Right ventricle myocardium superior (tissue), 1 donor: ENCODE measurements at places on chromosomes 5 and 9.
A peak's percentile ranks its signal among the peaks of the same experiment; 100 is the strongest.

DNA sequence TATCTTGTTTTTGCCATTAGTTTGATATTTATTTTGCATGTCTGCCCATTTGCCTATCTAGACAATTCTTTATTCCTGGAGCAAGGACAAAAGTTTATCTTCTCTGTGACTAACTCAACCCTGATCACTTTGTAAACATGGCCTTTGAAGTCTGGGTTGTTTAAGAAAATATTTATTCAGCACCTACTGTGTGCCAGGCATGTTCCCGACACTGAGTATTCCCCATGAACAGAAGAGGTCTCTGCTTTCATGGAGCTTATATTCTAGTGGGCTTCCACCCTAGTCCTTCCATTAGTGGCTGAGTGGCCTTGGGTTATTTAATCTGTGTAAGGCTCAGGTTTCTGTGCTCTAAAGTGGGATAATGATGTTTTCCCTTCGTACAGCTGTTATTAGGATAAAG, 49.7 kb downstream of the SEMA6A start:
- no peak for DNase-seq

DNA sequence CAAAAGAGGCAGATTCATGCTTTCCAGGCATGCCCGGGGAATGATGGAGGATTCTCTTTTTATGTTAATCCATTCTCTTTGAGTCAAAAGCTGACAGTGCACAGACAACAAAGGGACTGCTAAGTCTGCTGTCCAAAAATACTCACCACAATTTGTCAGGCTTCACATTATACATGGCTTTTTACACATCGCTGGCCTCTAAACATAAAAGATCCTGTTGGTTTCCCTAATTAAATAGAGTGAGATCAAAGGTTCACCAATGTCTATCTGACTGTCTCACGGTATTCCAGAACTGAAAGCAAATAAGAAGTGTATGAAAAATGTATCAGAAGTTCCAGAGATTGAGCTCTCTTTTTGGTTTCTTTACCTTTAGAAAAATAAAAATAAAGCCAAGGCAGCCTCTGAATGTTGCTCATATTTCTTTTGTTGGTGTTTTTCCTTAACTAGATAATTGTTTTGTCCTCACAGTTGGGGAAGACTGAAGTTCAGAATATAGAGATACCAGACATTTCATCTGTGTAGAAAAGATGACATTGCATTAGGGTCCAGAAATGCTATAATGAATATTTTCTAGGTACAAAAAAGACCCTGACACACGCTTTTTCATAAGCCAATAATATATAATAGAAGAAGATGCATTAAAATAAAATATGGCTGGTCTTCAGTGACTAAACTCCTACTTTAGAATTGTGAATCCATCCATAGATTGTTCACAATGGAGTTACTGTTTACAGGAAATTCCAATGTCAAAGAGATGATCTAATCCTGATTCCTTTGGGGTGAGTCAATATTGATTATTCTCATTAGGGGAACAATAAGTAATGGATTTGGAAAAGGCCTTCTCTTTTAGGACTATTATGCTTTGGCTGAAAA, 688.2 kb upstream of the CDH6 start:
- no peak for DNase-seq

DNA sequence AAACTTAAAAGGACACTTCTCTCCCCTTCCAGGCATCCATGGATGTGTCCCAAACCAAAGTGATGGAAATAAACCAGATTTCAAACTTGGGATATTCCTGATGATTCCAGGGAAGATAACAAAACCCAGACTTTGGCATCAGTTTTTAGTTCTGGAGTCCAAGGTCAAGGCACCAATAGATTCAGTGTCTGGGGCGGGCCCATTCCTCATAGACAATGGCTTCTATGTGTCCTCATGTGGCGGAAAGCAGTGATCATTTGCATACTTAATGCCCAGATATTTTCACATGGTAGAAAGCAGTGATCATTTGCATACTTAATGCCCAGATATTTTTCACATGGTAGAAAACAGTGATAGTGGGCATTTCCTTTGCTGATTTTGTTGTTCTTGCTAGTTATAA, 151.4 kb upstream of the DAP start:
- DNase-seq, result no peak

DNA sequence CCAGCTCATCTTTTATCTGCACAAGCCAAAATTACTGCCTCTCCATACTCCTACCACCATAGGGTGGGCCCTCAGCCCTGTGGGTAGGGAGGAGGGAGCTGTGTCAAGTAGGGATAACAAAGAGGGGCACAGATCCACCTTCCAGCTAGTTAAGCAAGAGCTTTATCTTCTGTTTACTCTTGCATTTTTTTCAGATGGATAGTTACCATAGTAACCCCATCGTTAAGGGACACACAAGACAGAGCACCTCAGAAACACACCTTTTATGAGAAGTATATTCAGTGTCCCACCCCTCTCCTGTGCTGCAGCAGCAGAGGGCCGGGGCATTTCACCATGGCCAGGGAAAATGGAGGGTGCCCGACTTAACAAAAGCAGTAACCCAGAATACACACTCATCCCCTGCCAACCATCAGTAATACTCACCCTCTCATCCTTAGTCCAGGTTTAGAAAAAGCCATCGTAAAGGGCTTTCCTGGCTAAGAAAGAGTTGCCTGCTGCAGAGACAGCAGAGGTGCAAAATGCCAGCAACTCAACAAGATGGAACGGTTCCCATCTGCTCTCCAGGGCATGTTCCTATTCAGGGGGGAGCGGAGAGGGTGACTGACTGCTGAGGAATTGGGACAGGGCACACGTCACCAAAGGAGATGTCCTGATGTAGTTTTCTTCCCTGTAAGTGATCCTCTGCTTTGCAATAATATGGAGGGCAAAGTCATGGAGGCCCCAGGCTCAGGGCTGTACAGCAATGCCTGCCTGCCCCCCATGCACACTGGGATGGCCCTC, 25.1 kb downstream of the MACROH2A1 start:
- DNase-seq, result no peak

DNA sequence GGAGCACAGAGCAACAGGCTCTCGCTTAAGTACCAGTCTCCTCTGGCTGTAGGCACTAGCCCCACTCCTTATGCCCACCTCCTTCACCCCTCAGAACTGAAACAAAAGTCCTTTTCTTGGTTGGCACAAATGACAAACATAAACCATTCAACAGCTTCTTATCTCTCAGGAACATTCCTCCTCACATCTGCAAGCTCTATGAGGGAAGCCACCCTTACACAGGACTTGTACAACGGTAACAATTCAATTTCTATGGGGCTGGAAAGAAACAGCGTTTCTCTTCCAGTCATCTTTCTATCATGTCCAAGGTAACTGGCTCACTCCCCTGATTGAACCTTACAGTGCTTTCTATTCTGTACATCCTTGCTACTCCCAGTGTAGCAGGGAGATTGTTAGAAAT, 74.1 kb downstream of the CSF2 start:
- DNase-seq, result no peak

GRCh38 chr9:4548811-4549725, 58.8 kb downstream of the SLC1A1 start:
- DNase-seq, result peak; percentile 47

- DNase-seq, result no peak
Observed at GRCh38 chr5:84696651-84697050, 312.0 kb upstream of the EDIL3 start.

- peak; percentile 79 for DNase-seq
Observed at GRCh38 chr9:133148199-133149129, 15.2 kb downstream of the GBGT1 start.

DNA sequence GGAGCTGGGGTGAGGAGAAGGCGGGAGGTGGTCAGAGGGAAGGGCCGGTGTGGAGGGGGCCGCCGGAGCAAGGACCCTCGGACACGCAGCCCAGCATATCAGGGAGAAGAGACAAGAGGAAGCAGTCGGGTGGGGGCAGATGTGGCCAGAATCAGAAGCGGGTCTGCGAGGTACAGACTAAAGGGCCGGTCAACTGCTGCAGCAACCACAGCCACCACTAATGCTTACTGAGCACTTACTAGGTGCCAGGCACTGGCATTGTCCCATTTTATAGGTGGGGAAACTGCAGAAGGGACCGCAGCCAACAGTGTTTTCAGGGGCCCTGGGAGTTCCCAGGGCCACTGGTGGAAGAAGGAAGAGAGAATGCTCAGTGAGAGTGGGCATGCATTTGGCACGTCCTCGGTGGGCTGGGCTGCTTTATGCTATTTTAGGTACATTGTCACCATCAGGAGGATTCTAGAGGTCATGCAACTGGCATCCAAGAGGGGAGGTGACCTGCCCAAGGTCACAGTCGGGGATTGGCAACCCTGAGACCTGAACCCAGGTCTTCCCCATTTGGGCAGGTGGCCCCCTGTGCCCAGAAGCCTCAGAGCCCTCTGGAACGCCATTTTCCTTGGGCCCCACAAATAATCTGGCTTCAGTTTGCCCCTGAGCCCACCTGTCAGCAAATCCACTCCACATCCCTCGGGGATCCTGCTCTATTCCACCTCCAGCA, 53.4 kb downstream of the DUSP1 start:
- DNase-seq, result no peak

GRCh38 chr9:14347406-14348122, 33.6 kb upstream of the NFIB start:
- peak; percentile 70 for DNase-seq

GRCh38 chr5:1053391-1054017, 44.9 kb downstream of the NKD2 start:
- DNase-seq, result peak; percentile 47

- DNase-seq, result no peak
Observed at GRCh38 chr5:127320032-127320965, 29.7 kb downstream of the MEGF10 start.

- DNase-seq, result no peak
Observed at GRCh38 chr9:127817881-127818434, 15.3 kb downstream of the FPGS start.

DNA sequence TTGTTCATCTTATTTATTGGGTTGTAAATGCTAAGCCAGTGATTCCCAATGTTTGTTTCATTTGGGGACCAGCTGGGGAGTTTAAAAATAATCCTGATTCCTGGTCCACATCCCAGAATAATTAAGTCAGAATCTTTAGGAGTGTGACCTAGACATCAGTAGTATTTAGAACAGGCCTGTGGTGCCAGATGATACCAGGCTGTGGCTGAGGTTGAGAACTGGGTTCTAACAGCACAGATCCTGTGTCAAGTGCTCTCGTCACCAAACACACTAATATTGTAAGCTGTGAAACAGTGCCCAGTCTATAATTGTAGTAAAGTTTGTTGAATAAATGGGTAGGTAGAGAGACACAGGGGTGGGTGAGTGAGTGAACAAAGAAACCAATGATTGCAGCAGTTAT, 172.1 kb upstream of the PPP1R2B start:
- DNase-seq, result peak; percentile 43

DNA sequence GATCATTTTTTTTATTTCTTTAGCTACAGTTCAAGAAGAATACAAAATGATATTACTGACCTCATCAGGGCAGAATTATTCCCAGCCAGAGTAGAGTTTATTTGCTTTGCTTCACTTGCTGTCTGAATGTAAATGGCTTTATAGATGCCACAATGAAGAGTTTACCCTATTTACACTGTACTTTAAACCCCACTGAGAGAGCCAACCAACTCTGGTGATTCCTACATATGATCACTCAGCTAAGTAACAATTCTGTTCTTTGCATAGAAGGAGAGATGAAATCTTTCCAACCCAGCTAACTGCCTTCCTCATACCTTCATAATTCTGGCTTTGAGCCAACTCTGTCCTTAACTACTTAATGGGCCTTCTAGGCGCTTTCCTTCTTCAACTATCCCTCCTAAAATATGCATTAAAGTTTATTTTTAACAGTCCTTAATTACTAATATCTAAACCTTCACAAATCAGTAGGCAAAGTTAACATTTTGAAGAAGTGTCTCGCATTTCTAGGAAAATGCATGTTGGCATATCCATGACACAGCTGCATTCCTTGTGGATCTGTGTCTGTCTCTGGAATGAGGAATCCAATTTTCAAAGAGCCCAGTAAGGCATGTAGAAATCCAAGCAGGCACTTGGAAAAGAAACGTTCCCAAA, 284.8 kb upstream of the GRAMD2B start:
- DNase-seq, result no peak

GRCh38 chr9:98168941-98169488, 23.4 kb downstream of the CORO2A start:
- DNase-seq, result peak; percentile 61

DNA sequence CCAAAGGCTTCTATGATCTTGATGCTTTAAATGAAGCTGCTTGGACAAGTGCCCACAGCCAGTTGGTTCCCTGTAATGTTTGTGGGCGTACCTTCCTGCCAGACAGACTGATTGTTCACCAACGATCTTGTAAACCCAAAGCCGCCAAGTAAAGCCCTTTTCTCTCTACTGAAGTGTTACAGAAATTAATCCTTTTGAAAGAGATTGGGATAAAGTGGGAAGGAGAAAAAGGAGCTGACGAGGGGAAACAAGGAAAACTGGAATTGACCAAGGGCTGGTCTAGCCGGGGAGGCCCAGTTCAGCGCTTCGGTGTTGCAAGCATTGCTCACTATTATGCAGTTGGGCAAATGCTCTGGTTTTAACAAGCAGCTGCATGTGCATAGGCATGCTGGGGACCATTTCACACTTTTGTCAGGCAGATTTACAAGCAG, 53.2 kb downstream of the ZNF474 start:
- no peak for DNase-seq

- no peak for DNase-seq
Observed at GRCh38 chr9:79573412-79573923, 1.7 kb downstream of the TLE4 start.

GRCh38 chr5:149455889-149456409, 76.9 kb upstream of the IL17B start:
- peak; percentile 76 for DNase-seq

DNA sequence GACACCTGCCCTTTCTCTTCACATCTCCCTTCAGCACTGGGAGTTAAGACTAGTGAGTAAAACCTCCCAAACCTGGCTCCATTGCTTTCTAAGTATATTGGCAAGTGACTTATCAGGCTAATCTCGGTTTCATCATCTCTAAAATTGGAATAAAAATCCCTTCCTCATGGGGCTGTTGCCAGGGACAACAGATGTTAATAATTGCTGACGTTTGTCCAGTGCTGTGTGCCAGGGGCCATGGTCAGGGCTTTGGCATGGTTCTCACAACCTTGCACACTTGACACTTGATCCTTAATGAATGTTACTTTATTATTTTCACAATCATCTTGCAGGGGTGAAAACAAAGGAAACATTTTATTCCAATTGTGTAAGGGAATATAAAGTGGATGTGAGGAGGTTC, 1262.0 kb upstream of the WWC1 start:
- DNase-seq, result no peak

- peak; percentile 77 for DNase-seq
Observed at GRCh38 chr5:38540314-38540713, 16.1 kb downstream of the LIFR start.

DNA sequence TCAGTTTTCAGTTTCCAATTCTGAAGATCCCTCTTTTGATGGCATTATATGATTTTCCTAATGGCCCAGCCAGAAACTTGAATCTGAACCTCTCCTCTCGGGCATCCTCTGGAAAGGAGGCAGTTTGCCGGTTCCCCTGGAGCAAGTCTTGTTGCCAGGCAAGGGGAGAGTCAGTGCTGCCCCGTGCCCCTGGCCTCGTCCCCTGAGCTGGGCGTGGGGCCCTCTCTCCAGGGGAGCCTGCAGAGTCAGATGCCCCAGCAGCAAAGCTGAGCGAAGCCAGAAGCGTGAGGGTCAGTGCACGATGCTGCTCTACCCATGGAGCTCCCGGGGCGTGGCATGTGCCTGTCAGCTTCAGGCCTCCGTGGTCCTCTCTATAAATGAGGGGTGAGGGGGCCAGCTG, 14.0 kb downstream of the OLFM1 start:
- DNase-seq, result no peak
